ENCODE measurements at places on chromosomes 3 and 15.

- no peak for DNase-seq
Measured at GRCh38 chr3:106687905-106688304, 689.3 kb upstream of the CCDC54 start.

GRCh38 chr15:43527016-43527801, 9.8 kb downstream of the MAP1A start:
- no peak for DNase-seq

- no peak for DNase-seq
Measured at GRCh38 chr3:168312984-168313383, 217.3 kb upstream of the GOLIM4 start.

DNA sequence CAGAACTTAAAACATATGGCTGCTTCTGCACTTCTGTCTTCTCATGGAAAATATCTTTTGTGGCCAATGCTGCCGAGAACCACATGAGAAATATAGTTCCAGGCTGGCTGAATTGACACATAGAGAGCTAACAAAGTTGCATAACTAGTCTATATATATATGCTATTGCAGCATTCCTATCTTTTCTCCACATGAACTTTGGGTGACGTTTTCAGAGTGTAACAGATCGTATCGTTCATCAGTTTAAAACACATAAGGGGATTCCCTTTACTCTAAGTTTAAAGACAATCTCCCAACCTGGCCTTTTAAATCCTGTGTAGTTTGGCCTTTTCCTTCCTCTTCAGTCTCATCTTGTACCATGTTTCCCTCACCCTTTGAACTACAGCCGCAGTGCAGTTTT, 394.2 kb upstream of the CBLB start:
- DNase-seq, result no peak

DNA sequence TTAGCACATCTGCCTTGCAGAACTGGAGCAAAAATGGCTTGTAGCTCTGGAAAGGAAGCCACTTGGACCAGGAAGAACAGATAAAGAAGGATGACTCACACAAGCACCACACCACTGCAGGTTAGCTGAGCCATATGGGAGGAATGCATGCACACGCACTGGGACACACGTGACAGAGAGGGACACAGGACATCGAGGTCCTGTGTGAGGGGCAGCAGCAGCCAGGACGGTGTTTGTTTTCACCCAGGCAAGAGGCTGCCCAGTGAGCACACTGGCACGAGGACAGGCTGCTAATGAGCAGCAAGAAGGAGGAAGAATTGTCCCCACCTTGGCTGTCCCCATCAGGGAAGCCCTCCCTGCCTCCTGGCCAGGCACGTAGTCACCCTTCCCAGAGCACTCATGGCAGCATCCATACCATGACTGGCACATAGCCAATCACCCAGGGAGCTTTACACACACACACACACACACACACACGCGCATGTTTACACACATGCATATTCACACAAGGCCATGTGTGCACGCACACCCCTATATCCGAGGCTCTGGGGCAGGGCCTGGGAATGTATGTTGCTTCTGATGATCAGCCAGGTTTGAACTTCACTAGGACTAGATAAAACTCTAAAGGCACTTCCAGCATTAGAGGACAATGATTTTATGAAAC, 24.0 kb upstream of the SPTBN5 start:
- no peak for DNase-seq

Measured in activated CD4-positive, alpha-beta T cell treated with anti-CD3 and anti-CD28 coated beads for 24 hours (primary cell).